H4 (cell line): ENCODE measurements at places on chromosomes 2 and 18.

DNA sequence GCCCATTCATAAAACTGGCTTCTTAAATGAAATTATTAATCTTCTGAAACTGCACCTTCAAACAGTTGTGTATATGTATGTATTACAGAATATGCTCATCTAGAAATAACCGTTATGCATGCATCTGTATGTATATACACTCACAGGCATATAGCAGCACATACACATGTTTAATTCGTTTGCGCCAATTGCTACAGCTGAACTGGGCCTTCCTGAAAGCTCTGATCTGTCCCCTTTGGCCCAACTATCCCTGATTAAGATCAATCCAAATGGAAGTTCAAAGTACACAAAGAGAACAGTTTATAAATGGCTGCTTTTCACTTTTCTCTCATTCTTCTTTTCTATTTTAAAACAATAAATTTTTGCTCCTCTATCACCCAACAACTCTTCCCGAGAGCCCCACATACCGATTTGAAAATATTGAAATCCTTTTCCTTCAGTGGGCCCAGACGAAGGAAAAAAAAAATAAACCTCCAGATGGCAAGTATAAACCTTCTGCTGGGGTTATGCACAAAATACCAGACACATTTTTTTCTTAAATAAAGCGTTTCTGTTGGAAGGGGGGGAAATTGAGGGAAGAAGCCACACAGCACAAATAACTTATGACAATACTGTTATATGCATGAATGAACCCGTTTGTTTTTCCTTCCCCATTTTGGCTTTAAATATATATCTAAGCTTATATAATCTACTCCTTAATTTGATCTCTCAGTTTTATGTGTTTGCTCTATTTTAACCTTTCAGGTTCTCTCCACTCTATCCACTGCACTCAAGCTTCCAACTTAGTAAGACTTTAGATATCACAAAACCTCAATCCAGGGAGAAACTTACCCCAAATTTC, 267.3 kb downstream of the TCF4 start:
- peak; percentile 33 for DNase-seq

- peak; percentile 59 for DNase-seq
Observed at GRCh38 chr2:14081521-14081920, 551.0 kb upstream of the LRATD1 start.

- no peak for DNase-seq
Observed at GRCh38 chr2:178088774-178089270, 16.2 kb upstream of the PDE11A start.

GRCh38 chr2:226792155-226792881, 7.3 kb downstream of the IRS1 start:
- DNase-seq, result no peak

DNA sequence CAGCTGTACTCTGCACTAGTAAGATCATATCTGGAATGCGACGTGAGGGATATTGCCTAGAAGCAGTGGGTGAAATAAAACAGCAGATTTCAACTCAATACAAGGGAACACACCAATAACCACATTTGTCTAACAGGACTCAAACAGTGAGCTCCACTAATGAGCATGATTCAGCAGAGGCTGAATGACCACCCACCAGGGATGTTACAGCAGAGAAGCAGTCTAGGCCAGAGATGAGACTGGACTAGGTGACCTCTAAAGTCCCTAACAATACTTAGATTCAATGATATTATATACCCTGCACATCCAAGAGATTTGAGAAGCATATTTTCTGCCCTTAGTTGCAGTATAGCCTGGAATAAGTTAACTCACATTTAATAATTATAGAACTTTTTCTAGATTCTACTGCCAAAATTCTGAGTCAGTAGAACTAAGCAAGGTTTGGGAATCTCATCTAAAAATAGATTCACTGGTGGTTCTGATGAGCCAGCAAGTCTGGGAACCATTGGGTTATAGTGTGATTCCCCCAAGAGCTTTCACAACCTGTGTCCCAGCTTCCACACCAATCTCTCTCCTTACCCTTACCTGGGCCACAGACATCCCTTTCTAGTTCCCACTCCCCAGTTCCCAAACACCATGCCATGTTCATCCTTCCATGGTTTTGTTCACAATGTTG, 6.3 kb downstream of the THOC1 start:
- DNase-seq, result no peak

DNA sequence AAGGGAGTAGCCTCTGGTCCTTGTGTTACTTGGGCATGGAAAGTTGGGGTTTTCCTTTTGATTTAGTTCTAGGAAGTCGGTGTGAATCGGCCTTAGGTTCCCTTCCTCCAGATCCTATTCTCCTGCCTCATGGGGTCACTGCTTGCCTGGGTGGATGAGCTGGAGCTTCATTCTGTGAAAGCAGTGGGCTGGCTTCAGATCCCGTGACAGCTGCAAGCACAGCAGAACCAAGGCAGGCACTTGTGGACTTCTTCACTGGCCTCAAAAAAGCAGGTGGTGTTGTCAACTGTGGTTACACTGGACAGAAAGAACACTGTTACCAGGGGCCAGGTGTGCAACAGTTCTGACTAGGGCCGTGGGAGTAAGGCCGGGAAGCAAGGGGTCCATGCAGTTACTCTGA, 243.4 kb downstream of the LDLRAD4 start:
- no peak for DNase-seq

DNA sequence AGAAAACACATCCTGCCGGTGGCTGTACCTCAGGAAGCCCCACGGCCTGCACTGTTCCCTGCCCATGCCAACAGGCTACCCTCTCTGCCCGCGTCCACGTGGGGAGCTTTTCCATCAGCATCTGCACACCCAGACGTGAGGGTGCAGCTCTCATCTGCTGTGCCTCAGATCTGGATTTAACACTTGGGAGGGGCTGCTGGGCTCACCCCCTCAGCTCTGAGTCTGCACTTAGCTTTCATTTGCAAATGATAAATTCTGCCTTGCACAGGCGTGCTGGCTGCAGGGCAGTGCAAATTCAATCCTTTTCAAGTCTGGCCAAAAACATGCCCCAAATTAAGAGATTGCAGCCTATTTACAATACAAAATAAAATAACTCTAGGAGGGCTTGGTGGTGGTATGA, 245.7 kb downstream of the TWIST2 start:
- no peak for DNase-seq

- DNase-seq, result no peak
Observed at GRCh38 chr2:52036024-52036423, 1004.1 kb upstream of the NRXN1 start.
